ENCODE measurements at places on chromosomes 3 and 15.

GRCh38 chr15:95259965-95260364, 1028.6 kb downstream of the MCTP2 start:
- DNase-seq = no peak

- no peak for DNase-seq
Observed at GRCh38 chr15:49507261-49507660, 84.2 kb downstream of the FGF7 start.

GRCh38 chr3:37667335-37667734, 194.3 kb upstream of the CTDSPL start:
- no peak for DNase-seq

DNA sequence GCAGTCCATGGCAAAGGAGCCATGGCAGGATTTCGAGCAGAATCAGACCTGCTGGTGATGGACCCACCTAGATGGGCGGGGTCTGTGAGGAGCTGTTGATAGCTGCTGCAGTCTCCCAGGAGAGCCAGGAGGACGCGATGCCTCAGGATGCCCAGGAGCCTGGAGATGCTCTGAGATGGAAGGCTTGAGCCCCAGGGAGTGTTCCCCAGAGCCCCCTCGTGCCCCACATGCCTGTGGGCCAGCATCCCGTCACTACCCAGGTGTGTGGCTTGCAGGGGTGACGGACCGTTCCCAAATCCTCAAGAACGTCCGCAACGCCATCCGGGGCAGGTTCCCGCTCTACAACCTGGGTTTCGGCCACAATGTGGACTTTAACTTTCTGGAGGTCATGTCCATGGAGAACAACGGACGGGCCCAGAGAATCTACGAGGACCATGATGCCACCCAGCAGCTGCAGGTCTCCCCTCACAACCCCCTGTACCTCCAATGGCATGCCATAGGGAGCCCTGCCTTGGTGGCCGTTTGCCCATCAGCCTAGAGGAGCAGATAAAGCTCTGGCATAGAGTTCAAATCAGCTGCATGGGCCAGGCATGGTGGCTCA, 6.7 kb downstream of the ITIH1 start:
- DNase-seq = no peak

GRCh38 chr3:53163444-53164387, 2.7 kb downstream of the PRKCD start:
- DNase-seq = no peak

DNA sequence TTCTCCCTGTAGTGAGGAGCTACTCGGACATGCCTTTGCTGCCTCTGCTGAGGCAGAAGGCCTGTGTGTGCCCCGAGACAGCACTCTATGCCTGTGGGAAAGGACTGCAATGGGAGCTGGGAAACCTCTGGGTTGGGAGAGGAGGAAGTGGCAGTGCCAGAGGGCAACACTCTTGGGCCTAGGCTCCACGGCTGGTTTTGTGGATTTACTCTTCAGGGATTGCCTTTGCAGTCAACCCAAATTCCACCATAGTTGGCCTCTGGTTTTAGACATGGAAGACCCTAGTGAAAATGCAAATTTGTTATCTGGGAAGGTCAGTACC, 46.8 kb downstream of the ITGA11 start:
- DNase-seq = no peak

GRCh38 chr3:20516311-20516710, 330.3 kb upstream of the SGO1 start:
- DNase-seq = no peak

DNA sequence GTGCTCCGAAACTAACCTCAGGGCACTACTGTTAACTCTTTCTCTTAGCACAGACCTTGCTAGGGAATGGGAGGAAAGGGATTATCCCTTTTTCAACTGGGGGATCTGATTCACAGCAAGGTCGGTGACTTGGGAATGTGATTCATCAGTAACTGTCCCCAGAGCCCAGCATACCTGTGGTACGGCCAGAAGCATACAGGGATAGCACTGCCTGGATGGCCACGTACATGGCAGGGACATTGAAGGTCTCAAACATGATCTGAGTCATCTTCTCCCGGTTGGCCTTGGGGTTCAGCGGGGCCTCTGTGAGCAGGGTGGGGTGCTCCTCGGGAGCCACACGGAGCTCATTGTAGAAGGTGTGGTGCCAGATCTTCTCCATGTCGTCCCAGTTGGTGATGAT, 2.3 kb downstream of the ACTC1 start:
- no peak for DNase-seq

DNA sequence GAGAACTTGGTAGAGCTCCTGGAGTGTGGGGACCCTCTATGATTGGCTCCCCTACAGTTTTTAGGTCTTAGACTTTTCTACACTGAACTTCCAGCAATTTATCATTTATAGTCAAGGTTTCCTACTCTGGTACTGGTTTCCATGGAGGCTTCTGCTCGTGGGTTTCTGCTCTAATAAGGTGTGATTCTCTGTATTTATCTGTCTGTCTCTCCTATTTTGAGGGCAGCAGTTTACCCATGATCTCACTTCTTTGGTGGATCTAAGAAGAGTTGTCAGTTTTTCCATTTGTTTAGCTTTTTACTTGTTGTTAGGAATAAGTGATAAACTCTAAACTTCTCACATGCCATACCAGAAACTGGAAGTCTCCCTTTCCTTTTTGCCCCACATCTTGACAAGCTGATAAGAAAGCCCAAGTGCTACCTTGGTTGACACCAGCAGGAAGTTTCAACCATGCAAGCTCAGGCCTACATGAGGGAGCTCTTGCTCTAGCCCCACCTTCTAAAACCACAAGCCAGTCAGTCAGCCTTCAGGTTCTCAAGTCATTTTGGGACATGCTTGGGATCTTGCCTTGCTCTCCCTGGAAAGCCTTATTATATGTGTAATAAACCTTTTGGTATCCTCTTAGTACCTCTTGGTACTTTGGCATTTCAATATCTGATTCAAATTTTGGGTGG, 10.0 kb downstream of the TIMMDC1 start:
- DNase-seq = no peak

DNA sequence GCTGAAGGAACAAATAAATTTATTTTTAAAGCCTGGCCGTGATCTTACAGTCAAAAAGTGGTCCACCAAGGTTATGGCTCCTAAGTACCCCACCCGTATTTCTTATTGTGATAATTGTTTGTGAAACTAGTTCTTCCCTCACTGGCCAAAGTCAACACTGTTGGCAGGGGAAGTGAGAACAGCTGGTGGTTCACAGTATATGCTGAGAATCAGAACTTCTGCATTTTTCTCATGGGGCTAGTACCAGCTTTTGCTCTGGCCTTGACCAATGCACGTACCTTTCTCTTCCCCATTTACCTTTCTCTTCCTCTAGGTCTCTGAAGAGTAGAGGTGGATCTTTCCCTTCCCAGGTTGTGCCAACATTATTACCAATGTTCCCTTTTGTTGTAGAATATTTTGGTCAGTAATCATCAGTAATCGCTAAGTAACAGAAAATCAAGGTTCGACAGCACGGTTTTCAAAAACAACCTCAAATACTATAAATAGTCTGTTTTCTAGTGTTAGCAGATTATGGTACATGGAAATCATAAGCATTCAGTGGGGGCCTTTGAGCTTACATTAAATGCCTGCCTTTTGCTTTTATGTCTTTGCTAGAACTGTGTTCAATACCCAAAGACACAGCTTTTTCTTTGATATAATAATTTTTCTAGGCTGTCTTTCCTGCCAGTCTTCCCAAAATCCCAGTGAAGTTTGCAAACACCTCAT, 268.0 kb downstream of the LPP start:
- DNase-seq = no peak

DNA sequence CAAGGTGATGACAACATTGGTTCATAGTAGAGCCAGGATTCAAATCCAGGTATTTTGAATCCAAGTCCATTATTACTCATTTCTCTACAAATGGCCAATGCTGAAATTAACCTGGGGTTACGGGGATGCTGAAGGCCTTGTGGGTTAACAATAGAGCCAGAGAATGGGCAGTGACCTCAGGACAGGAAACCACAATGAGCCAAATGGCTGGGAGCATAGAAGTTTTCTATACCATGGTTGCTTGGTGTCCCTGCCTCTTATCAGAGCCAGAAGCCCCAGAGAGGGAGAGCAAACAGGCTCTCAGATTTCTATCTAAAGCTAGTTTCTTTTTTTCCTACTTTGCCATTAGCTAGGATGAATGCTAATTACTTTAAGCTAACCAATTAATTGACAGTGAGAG, 82.3 kb downstream of the TNIK start:
- DNase-seq = no peak
